MG63 (cell line): ENCODE measurements at places on chromosomes 11 and 22. TPM values are rescaled to one million over a fixed set of nuclear protein-coding genes. Genes with fewer than 3 reads are reported as not detected.

- DNase-seq, result no peak
Observed at GRCh38 chr11:62205441-62205840, 3.0 kb upstream of the SCGB2A1 start.

GRCh38 chr11:13831696-13832095 lies 130.8 kb upstream of the SPON1 start:
- no peak for DNase-seq

DNA sequence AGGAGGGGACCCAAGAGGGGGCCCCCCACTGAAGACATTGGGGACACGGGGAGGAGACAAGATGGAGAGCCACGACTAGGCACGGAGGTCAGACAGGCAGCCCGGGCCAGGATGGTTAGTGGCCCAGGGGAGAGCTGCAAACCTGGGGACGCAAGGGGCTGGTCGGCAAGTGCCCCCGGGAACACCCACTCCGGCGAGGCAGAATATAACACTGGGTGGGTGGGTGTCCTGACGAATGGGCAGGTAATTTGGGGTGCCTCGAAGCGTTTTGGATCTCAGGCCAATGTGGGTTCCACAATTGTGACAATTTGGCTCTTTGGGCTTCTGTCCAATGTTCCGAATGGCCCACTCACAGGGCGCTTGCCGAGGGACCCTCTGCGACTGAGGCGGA lies 9.9 kb downstream of the IGF2 start:
- no peak for DNase-seq

DNA sequence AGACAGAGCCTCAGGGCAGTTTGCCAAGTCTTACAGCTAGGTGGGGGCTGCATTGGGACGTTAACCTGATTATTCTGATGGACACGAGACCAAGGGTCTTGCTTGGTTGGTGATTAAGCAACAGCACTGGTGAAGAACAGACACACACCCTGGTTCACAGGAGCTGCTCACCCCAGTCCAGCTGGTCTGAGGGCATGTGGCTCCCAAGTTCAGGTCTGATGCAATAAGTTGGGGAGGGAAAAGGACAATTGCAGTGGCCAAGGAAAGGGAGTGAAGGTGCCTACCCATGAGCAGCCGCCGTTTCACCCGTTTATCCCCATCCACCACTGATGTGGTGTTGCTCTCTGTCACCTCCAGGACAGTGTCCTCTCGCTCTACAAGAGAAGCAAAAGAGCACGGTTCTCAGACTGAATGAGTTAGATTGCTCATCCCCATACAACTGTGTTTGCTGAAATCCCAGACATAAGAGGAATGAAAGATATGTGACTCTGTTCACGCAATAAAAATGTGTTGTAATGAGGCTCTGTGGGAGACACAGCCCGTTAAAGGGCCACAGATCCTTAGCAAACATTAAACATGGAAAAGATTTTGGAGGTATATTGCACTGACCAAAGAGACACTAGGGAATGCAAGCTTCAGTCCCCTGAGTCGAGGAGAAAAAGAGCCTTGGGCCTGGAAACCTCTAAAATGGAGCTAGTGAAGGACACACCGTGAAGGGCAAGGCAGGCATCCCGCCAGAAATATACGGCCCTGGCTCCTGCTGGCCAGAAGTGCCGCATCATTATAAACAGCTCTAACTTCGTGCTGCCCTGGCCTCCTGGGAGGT lies 25.6 kb downstream of the SCUBE2 start:
- no peak for DNase-seq

DNA sequence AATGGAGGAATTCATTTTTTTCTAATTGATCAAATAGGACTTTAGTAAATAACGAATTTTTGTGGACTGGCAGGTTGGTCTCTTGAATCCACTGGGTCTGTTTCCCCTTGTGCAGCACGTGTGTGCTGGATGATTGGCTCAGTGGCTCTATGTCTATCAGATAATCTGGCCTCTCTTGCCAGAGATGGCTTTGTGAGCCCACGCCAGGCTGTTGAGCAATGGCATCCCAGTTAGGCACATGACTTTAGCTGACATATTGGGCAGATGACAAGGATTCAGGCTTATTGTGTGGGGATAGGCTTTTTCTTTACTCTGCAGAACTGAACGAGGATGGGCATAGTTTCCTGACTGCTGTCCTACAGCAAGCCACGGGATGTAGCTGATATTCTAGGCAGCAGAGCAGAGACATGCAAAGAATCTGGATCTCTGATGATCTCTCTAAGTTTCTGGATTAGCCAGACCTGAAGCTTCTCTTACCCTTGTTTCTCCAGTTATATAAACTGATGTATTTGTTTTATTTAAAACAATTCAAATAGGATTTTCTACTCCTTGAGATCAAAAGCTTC lies 144.9 kb downstream of the ARHGAP42 start:
- DNase-seq, result peak; percentile 4

GRCh38 chr11:14908214-14908880 lies 16.3 kb upstream of the CYP2R1 start:
- DNase-seq, result no peak

- DNase-seq, result no peak
Observed at GRCh38 chr11:746289-747157, 741 bp upstream of the TALDO1 start.

The OR8D1 gene
- total RNA-seq, result not detected in 2 replicates

- no peak for DNase-seq
Observed at GRCh38 chr22:45235101-45235777, 5.5 kb downstream of the KIAA0930 start.

The PKDREJ gene
- total RNA-seq, result not detected in 2 replicates

- DNase-seq, result no peak
Observed at GRCh38 chr11:18452927-18453326, 2.7 kb upstream of the LDHAL6A start.

DNA sequence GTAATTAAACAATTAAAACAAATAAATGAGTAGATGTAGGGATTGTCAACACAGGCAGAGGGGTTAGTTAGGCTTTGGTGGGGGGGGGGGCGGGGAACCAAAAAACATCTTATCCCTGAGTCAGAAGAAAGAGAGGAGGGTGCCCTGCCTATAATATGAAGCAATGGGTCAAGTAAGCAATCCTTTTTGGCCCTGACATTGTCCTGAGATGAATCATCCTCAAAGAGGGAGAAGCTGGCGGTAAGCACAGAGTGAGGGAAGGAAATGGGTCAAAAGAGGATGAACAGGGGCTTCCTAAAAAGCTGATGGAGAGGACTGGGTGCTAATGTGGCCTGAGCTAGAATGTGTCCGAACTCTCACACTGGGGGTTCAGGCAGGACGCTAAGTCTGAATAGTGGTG lies 4.7 kb downstream of the OLFML1 start:
- DNase-seq, result peak; percentile 33

DNA sequence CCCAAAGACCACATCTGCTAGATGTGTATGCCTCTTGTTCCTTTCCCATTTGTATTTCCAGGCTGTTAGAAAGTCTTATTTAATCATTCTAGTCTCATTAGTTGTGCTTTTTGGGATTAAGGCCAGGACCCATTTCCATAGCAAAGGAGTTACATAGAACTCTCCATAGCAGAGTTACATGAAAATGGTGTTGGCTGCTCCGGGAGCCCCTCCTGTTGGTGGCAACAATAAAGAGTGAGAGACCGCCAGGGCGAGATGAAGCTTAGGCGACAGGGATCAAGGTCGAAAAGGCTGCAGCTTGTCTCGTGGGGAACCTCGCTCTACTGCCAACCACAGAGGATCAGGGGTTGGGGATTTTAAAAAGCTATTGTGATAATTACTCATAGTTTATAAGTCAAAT lies 58.3 kb downstream of the GRIK4 start:
- DNase-seq, result no peak

DNA sequence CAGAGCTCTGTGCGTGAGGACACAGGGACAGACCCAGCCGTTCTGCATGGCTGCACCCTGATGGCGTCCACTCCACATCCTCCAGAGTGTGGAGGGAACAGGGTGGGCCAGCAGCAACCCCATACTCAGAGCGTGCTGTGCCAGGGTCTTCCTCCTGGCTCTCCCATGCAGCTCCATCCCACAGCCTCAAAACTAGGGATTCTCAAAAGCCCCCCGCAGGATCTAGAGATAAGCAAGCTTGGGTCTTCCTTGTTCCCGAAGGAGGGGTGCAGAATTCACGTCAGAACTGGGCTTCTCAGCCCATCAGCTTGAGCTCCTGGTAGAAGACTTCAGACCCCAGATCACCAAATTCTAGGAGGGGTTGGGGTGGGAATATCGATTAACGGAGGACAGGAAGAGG lies 858.8 kb downstream of the TBC1D22A start:
- DNase-seq, result no peak

GRCh38 chr11:117985953-117986887 lies at the start of gene IL10RA:
TSS of gene IL10RA (plus strand) at chr11:117986394. CDS start at chr11:117986468, 74 bp downstream.
- peak; percentile 70 for DNase-seq

The MS4A6E gene
- total RNA-seq, result not detected in 2 replicates

- DNase-seq, result no peak
Observed at GRCh38 chr11:62457478-62457877, 38.6 kb downstream of the SCGB1A1 start.

GRCh38 chr22:50700387-50701075 lies 27.9 kb downstream of the SHANK3 start:
- DNase-seq, result no peak

The HBG1 gene
- total RNA-seq, result not detected in 2 replicates

The ZNF143 gene
- total RNA-seq, result 11.4 and 22.9 TPM in 2 replicates

The C11orf97 gene
- total RNA-seq, result not detected in 2 replicates

DNA sequence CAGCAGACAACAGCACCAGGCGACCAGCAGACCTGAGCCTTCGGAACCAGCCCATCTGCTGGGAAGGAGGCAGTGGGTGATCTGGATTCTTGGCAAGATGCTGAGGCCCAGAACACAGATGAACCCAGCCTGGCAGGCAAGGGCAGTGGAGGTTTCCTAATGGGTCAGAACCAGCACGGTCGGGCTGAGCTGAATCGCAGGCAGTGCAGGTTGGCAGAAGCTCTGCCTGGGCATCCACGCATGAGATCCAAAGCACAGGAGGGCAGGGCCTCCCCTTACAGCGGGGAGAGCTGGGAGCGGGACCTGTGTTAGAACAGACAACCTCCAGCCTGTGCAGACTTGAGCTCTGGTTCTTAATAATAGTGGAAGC lies 47.5 kb downstream of the DSCAML1 start:
- no peak for DNase-seq

DNA sequence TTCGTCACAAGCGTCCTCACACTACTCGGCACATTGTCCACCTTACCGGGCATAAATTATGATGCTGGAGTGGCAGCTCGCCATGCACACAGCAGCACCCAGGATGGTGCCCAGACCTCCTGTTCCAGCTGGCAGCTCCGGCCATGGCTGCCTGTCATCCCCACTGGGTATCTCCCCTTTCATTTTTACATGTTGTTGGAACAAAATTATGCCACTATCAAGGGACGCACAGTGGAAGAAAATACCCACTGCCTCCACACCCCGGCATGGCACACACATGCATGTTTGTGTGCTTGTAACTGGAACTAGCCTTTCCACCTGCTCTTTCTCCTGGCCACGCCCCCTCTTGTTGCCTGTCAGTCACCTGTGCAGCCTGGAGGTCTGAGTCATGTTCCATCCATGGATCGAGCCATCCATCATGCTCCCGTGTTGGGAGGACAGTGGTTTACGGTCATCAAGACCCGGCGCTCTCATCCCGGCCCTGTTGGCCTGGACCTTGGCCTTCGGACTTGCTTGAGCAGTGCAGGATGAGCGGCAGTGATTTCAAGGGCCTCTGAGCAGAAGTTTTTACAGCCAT lies 1069.6 kb downstream of the BRD1 start:
- no peak for DNase-seq

The LDLRAD3 gene
- 1.6 and 1.8 TPM in 2 replicates for total RNA-seq

DNA sequence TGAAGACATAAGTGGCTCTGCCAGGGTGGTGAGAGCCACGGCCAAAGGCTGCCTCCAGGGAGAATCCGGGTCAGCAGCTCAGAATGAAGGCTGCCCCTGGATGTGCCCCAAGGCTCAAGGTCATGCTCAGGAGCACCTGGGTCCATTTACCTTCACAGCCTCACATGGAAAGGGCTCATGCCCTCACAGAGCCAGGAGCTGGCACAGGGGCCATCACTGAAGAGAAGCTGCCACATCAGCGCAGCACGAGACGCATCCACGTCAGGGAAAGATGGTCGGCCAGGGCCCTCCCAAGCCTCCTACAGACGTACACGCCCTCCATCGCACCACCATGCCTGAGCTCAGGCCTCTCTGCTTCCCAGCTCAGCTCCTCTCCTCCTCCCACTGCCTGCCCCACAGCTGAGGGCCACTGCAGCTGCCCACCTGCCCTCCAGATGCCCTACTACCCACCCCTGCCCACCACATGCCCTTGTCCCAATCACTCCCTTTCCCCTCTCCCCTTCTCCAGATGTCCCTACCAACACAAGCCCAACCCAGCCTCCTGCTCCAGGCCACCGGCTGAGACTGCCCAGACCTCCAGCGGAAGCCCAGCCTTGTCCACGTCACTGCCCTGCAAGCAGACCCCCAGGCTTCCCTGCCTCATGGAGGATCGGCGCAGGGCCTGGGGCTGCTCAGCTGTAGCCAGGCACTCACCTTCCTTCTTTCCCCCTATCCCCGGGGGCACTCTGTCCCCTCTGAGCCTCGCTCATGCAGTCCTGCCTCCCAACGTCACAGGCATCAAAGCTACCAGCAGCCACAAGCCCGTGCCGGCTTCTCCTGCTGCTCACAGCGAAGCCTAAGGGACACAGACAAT lies 144.1 kb downstream of the SHANK2 start:
- DNase-seq, result no peak

GRCh38 chr11:120141768-120142423 lies 4.0 kb upstream of the TRIM29 start:
- no peak for DNase-seq

GRCh38 chr22:48279461-48279756 lies 1517.0 kb downstream of the TBC1D22A start:
- no peak for DNase-seq

DNA sequence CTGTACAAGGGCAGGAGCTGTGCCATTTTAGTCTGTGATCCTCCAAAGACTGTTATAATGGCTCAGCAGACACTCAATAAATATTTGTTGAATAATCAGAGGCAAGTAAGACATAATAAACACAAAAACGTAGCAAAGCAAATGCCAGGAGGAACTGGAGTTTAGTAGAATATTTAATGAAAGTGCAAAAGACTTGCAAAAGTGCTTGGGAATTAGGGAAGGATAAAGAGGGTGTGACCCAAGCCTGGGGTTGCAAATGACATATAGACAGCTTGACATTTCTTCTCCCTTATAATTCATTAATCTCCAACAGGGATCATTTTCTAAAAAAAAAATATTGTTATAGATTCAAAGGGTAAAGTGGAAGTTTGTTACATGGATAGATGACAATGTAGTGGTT lies 212.7 kb upstream of the PGR start:
- no peak for DNase-seq

DNA sequence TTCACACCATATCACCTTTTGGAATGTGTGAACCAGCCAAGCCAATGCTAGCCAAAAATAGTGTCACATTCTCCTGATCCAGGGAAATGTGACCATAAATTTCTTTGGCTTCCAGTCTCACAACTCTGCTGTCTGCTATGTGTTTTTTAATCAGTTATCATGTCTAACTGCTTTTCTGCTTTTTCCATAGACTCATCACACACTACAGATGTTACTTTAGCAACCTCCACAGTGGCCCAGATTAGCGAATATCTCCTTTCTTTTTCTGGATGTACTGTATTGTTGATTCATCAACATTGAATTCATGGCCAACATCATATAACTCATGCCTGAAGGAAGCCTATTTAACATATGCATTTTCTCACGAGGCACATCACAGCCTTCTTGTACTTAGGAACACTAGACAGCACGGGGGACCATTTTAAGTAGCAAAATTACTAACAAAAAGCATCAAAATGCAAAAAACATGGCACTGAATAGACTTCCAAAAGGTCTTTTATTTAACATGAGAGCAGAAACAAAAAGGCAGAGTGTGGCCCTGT lies 73.1 kb upstream of the POU2AF2 start:
- DNase-seq, result no peak

The GRK3 gene
- total RNA-seq, result 0.02 and 1.3 TPM in 2 replicates

The UPK3A gene
- total RNA-seq, result not detected in 2 replicates

- no peak for DNase-seq
Observed at GRCh38 chr11:125192183-125192582, 27.6 kb downstream of the PKNOX2 start.
